AG08395 (cell line): ENCODE measurements at places on chromosomes 12 and 14.

- DNase-seq: no peak
Measured at GRCh38 chr12:109928058-109928656, 28.1 kb downstream of the TCHP start.

DNA sequence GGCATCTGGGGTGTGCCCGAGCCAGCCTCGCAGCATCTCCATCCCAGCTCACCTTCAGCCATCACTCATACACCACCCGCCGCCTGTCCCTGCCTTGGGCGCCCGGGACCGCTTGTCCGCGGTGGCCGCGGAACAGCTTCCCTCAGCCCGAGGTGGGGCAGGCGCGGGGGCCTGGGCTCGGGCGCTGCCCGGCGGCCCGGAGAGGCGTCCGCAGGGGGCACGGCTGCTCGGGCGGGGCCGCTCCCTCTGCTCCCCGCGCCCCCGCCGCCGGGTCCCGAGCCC lies 430 bp downstream of the SLC41A2 start:
- peak; percentile 21 for DNase-seq

DNA sequence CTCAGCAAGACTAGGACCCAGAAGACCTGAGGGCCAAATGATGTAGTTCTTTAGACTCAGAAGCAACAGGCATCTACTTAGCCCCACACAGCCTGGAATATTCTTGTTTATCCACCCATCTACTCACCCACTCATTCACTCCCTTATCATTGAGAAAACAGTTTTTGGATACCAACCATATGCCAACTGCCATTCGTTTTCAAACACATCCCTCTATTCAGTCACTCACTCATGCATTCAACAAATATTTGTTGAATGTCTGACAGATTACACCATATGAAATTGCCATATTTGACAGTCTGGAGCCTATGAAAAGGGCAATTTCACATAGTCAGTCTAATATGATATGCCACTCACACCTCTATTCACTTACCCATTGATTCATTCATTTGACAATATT lies 103.2 kb downstream of the NT5DC3 start:
- no peak for DNase-seq

GRCh38 chr14:81023095-81023710 lies 67.8 kb downstream of the TSHR start:
- no peak for DNase-seq

DNA sequence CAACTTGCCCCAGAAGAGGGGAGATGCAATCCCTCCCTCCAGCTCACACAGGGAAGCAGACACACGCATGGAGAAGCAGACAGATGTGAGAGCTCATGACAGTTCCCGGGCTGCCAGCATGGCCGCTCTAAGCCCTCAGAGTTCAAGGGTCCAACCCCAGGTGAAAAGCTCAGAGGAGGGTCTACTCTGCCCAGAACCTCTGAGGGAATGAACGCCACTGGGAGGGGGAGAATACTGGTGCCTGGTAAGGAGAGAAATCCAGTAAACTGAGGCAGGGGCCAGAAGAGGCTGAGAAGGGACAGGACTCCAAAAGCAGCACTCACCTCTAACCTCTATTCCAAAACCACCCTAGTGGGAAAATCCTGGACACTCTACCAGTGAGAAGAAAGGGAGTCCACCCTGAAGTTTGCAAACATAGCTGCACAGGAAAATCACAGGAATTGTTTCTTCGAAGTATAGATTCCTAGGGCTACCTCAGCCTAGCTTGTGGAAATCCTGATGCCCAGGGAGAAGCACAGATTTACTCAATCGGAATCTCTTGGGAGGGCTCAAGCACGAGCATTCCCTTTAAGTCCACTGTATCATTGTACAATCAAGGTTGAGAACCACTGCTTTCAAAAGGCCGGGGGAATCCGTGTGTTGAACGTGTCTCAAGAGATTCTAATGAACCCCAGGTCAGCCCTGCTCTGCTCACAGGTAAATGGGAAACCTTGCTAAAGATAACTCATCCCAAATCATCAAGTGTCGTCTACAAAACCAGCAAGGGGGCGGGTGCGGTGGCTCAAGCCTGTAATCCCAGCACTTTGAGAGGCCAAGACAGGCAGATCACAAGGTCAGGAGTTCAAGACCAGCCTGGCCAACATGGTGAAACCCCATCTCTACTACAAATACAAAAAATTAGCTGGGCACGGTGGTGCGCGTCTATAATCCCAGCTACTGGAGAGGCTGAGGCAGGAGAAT lies 34.3 kb upstream of the PLEKHG6 start:
- DNase-seq: no peak

DNA sequence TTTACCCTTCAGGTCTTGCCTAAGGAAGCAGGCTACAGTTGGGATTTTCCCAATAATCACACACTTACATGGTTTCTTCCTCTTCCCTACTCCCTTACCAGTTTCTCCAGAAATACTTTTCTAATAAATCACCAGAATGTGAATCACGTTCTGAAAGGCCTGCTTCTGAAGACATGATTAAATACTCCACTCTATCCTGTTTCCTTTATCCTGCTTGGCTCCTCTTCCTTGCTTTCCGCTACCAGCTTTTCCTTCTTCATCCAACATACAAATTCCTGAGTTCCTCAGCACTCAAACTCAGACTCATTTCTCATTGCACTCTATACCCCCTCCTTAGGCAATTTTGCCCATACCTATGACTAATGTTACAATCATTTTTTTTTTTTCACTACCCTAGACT lies 118.3 kb downstream of the MGAT4C start:
- no peak for DNase-seq

- DNase-seq: no peak
Measured at GRCh38 chr12:21129906-21130305, 1.1 kb upstream of the SLCO1B1 start.

- no peak for DNase-seq
Measured at GRCh38 chr14:32590157-32590556, 261.1 kb downstream of the AKAP6 start.

DNA sequence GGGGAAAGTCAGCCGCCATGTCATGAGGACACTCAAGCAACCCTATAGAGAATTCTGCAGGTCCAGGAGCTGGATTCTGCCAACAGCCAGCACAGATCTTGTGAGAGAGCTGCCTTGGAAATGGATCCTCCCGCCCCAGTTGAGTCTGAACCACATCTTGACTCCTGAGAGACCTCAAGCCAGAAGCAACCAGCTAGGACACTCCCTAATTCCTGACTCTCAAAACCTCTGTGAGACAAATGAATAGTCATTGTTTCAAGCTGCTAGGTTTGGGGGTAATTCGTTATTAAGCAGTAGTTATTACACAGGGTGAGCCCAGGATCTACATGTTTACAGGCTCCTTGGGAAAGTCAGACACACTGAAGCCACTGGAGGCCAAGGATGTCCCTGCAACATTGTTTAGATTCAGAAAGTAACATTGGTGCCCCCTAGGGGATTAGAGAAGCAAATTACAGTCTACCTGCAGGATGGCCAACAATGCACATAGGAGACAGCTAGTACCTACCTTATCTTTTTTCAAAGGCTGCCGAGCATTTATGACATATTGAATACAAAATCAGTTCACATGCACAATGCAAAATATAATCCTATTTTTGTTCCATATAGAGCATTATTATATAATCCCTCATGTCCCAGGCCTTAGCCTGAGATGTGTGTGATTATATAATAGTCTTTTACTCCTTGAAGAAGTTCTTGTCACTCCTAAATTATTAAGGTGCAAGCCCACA lies 57.9 kb upstream of the FICD start:
- peak; percentile 82 for DNase-seq

- DNase-seq: peak; percentile 74
Measured at GRCh38 chr14:95480109-95480886, 36.2 kb downstream of the SYNE3 start.

- DNase-seq: no peak
Measured at GRCh38 chr12:52042706-52043385, 8.4 kb upstream of the NR4A1 start.

DNA sequence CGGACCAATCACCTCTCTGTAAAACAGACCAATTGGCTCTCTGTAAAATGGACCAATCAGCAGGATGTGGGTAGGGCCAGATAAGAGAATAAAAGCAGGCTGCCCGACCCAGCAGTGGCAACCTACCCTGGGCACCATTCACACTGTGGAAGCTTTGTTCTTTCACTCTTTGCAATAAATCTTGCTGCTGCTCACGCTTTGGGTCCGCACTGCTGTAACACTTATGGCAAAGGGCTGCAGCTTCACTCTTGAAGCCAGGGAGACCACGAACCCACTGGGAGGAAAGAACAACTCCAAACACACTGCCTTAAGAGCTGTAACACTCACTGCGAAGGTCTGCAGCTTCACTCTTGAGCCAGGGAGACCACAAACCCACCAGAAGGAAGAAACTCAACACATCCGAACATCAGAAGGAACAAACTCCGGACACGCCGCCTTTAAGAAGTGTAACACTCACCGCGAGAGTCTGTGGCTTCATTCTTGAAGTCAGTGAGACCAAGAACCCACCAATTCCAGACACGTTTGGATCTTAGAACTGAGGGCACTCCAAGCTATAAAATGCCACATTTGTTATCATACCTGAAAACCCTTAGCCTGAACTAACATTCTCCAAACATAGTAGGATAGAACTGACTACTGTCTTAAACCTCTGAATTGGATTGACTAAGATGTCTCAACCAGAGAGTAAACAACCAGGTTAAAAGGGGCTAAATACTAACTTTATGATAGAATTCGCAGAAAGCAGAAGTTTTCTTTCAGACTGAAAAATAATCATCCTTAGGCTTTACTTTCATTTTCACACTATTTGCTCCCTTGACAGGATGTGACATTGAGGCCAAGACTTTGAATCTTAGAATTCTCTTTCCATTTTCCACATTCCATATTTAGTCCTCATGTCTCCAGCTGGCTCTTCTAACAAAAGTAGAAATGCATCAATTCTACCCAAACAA lies 33.6 kb downstream of the CDKL1 start:
- DNase-seq: no peak

DNA sequence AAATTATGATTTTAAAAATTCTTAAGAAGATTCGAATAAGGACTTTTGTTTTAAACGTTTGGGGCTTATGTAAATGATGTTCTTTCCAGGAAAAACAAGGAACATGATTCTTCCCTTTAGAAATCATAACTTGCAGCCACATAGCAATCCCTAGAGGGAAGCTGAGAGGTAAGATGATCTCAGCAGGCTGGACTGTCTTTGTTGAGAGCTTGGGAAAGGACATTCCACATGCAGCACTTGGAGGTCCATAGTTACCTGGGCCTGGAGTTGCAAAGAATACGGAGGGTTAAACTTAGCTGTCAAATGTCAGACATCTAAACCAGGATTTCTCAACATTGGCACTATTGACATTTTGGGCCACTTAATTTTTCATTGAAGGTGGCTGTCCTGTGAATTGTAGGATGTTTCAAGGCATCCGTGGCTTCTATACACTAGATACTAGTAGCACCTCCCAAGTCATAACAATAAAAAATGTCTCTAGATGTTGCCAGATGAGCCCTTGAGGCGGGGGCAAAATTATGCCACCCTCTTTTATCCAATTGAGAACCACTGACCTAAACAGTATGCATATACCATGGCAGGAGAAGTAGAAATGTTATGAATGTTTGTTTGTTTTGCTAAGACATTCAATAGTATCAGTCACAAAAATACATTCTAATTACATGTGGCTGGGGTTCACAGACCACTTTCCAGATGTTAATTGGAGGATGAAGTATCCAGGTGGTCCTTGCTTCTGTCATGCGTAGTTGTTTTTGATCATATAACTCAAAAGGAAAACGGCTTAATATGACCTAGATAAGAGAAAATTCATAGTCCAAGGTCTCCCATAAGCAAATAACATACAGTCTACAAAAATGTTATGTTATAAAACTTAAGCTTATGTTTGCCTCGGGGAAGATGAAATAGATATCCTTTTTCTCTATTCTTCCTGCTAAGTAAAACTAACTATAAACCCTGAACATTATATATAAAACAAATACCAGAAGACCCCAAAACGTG lies 30.5 kb downstream of the TTC6 start:
- DNase-seq: no peak

DNA sequence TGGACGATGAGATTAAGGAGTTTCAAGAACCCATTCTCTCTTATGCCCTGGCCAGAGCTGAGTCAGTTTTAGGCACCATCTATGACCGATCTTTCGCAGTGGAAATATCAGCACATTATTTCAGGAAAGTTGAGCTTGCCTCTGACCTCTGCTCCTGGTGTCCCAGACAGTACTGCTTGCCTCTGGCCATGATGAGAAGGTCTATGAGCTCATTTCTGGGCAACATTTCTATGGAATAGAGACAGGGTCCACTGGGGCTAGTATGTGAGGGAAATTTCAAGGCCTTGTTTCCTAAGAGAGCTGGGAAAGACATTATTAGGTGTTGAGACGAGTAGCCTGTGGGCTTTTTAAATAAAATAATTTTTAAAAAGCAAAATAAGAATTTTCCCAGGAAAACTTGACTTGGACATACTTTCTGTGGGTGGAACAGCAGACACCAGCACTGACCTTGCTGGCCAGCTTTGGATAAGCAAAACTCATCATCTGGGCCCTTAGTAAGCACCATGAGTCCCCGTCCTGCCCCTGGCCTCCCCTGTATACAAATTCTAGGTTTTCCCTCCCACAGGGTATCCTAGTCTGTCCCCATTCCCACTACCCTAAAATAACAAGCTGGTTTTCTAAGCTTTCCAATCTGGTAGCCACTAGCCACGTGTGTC lies 43.4 kb downstream of the DIO2 start:
- no peak for DNase-seq

- DNase-seq: peak; percentile 70
Measured at GRCh38 chr12:127550271-127550670, 716.7 kb upstream of the TMEM132C start.

DNA sequence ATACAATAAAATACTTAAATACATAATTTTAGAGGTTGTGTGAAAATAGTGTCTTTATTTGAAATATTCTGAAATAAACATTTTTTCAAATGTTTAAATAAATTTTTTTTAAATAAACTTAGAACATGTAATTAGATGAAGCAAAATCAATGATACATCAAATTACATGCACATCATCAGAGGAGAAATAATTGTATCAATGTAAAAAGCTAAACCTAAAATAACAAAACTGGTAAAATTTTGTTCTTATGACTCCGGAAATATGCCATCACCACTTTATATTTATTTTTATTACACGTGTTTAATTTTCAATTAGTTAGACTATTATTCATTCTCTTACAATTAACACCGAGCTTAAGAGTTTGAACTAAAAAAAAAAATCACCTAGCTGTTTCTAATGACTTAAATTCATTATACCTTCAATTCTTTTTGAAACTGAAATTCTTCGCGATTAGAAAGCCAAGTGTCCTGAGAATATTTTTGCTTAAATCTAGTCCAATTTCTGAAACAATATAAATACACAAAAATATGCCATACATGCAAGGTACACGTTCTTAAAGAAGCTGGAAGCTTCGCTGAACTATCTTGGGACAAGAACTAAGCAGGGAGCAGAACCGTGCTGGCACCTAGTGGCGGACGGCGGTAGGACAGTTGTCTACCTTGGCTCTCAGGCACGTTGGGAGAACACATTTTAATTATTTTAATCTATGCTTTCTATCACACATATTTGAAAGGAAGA lies 230.5 kb downstream of the SLC25A21 start:
- peak; percentile 53 for DNase-seq

GRCh38 chr14:72619881-72620280 lies 274.0 kb downstream of the DPF3 start:
- no peak for DNase-seq

GRCh38 chr12:109153821-109154441 lies 37.5 kb downstream of the ACACB start:
- peak; percentile 10 for DNase-seq

GRCh38 chr14:71491931-71492330 lies 440.3 kb upstream of the RGS6 start:
- DNase-seq: no peak
